ENCODE measurements at places on chromosomes 1 and 21.

DNA sequence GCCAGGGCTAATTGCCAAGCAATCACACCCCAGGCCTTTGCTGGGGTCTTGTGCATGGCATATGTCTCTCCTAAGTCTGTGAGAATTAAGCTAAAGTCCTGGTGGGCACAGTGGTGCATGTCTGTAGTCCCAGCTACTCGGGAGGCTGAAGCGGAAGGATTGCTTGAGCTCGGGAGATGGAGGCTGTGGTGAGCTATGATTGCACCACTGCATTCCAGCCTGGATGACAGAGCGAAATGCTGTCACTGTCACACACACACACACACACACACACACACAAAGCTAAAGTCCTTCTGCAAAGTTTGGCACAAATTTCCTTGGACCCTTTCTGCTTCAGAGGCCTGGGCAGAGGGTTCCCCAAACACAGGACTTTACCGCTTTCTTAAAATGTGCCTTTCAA is 31.3 kb upstream of the DNAJC11 start:
- no peak for DNase-seq

DNA sequence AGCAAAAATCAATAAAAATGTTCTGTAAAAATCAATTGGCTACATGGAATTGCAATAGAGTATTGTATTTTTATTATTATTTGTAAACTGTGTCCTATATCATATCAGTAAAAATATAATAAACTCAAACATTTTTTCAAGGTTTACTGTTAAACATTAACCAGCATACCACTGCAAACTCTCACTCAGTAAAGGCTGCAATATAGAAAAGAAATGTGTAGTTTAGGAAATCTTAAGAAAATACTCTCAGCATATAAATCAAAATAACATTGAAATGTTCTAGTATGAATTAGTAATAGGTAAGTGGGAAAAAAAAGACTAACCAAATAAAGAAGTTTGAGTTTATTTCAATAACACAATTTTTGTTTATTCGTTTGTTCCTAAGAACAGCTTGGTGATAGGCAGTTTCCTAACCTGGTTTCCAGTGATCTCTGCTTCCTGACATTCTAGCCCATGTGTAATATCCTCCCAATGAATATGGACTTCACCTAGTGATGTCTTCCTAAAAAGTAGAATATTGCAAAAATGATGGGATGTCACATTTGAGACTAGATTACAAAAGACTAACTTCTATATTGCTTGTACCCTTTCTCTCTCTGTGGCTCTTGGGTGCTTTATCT is 870.1 kb downstream of the BRINP3 start:
- DNase-seq = no peak

- DNase-seq = peak; percentile 74
Measured at GRCh38 chr1:109277434-109278204, 5.3 kb downstream of the PSRC1 start.

GRCh38 chr1:27446496-27447020 is 43.4 kb downstream of the WASF2 start:
- DNase-seq = no peak

DNA sequence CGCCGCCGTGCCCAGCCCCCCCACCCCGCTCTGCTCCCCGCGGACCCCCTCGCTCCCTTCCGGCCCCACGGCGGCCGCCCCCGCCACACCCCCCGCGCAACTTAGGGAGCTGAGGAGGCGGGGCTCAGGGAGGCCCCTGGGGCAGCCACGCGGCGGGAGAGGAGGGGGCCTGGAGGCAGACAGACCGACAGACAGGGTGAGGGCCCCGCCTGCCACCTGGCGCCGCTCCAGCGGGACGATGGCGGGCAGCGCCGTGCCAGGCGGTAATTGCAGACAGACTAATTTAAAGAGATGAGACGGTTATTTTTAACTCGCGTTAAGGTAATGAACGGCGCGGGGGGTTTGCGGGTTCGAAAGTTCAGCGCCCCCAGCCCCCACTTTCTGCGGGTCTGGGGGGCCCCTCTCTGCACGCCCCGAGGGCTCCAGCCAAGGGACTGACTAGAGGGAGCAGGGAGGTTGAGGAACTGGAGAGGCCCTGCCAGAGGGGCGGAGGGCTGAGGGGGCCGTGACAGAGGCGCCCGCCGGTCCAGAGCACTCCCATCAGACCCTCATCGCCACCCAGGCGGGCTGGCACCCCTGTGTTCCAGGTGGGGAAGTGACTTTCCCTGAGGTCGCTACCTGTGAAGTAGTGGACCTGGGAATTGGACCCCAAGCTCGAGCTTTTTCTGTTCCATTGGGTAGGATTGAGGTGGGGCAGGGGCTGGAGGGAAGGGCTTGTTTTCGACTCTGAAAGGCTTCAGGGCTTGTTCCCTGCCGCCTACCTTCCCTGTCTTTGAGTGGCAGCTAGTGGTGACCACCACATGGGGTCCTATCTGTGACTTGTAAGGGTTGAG is 5.4 kb downstream of the FOXO6 start:
- DNase-seq = no peak

GRCh38 chr1:97989094-97989680 is 68.4 kb upstream of the DPYD start:
- no peak for DNase-seq

DNA sequence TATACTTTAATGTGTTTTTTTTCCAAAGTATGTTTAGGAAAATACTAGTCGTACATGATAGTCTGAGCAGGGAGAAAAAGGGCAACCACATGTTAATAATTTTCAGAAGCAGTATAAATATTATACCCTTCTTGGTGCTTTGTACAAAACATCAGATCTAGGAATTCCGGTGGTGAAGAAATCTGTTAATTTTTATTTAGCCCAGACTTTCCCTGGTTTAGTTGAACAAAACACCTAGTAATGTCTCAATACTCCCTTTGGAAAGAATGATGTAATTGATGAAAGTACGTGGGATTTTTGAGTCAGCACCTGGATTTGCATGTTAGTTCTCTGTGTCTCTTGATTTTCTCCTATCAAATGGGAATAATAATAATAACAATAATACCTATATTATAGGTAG is 38.4 kb upstream of the KCNK2 start:
- DNase-seq = no peak

DNA sequence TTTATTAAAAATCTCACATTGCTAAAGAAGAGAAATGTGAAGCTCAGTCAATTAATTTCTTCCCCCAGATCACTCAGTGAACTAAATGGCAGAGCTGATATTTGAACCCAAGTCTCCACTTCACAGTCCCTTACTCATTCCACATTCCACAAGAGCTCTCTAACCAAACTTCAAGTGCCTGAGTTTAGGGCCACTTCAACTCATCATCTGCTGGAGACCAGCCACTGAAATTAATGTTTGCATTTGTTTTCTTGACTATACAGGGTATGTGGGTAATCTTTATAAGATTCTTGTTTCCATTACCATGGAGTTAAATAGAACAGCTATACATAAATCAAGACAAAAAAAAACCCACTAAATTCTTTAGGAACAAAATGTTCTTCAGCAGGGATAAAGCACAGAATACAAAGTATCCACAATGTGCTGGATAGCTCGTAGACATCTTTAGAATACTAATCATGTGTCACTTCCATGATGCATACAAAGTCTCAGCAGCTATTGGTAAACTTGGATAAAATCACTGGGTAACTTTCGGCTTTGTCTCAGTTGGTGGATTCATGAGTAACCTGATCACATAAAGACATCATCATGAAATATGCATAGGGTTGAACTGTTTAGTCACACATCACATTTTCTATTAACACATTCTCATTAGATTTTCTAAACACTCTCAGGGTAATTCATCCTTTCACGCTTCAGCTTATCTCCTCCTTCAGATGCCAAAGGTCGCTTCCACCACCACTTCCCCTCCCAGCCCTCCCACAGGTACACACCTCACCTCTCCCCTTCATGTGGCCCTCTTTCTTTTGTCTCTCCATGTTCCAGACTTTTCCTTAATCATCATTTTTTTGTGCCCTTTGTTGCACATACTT is 89.8 kb downstream of the LRRC53 start:
- no peak for DNase-seq

- DNase-seq = no peak
Measured at GRCh38 chr1:8165595-8166360, 139.7 kb upstream of the ERRFI1 start.

DNA sequence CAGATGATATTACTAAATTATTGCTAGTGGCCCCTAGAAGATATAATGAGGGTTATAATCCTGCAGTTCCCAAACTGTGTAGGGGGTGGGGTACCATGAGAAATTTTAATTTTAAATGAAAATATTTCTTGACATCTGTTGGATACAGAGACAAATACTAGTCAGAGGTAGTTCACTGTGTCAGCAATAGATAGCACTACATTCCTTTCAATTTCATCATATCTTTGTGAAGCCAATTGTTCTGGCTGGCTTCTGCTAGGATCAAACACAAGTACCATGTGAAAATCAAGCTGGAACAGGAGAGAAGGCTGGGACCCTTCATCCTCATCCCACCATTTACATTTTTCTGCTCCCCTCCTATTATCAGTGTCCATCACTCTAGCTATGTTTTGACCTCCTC is 208.1 kb downstream of the USH2A start:
- DNase-seq = no peak

DNA sequence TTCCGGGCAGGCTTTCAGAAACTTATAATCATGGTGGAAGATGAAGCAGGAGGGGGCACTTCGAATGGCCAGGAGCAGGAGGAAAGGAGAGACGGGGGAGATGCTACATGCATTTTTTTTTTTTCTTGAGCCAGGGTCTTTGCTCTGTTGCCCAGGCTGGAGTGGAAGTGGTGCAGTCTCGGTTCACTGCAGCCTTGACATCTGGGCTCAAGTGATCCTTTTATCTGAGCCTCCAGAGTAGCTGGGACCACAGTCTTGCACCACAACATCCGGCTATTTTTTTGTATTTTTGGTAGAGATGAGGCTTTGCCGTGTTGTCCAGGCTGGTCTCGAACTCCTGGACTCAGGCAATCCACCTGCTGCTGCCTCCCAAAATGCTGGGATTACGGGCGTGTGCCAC is 61.6 kb downstream of the SELENOF start:
- DNase-seq = no peak

DNA sequence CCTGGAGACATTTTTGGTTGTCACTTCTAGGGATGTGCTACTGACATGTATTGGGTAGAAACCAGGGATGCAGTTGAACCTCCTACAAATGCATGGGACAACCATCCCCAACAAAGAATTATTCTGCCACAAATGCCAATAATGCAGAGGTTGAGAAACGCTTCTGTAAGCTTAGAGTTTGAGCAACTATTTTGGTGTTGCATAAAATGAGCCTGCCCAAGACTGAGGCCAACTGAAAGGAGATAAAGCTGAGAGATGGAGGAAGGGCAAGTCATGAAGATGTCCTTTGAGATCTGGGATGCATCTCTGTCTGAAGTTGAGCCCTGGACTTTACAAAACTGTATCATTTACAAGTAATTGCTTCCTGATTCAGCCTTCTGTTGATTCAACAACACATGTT is 106.9 kb downstream of the KCNJ15 start:
- DNase-seq = no peak

DNA sequence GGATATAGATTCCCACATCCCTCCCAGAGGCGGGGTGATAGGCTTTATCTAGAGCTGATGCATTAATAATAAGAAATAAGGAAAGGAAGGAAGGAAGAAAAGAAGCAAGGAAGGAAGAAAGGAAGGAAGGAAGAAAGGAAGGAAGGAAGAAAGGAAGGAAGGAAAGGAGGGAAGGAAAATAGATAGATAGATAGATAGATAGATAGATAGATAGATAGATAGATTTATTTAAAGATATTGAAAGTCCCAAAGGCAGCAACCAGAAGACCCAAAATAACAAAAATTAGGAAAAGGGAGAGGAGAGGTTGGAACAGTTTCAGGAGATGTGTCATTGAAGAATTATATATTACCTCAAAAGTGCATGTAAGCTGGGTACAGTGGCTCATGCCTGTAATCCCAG is 12.2 kb upstream of the SLC26A9 start:
- no peak for DNase-seq

DNA sequence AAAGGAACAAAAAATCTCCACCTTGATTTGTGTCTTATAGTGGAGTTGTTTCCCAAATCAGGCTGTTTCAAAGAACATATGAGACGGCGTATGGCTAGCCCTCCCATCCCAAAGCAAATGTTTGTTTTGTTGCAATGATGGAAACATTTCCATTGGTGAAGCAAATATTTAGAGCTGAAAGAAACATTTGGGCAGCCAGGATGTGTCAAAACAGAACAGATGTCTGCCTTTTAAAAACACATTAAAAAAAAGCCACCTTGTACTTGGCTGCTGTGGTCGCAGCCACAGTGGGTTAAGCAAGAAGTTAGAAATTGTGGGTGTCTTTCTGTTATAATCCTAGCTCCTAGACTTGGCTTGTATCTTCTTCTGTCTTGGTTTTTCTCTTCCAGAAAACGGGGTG is 116.3 kb downstream of the PEX14 start:
- DNase-seq = no peak

- DNase-seq = no peak
Measured at GRCh38 chr1:57118948-57119603, 153.3 kb upstream of the C8B start.

DNA sequence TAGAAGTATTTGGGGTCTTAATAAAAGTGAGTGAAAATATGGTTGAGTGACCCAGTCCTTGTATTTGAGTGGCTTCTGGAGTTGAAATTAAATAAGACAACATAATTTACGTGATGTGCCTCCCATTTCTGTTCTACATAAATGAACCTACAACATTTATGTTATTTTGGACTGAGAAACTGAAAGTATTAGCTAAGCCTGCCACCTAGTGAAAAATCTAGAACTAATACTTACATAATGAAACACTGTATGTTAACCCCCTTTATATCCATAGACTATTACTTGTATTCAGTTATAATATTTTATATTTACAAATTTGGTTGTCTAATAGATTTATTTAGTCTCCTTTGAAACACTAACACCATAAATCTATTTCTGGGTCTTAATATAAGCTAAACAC is 298.9 kb downstream of the KCNT2 start:
- no peak for DNase-seq

DNA sequence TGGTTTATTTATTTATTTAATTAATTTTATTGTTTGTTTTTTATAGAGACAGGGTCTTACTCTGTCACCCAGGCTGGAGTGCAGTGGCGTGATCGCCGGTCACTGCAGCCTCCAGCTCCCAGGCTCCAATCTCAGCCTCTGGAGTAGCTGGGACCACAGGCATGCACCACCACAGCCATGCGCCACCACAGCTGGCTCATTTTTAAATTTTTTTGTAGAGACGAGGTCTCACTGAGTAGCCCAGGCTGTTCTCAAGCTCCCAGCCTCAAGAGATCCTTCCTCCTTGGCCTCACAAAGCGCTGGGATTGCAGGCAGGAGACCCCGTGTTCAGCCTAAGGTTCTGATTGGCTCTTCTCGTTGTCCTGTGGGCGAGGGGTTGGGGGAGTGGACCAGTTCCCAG is 22.1 kb downstream of the UMODL1 start:
- no peak for DNase-seq

DNA sequence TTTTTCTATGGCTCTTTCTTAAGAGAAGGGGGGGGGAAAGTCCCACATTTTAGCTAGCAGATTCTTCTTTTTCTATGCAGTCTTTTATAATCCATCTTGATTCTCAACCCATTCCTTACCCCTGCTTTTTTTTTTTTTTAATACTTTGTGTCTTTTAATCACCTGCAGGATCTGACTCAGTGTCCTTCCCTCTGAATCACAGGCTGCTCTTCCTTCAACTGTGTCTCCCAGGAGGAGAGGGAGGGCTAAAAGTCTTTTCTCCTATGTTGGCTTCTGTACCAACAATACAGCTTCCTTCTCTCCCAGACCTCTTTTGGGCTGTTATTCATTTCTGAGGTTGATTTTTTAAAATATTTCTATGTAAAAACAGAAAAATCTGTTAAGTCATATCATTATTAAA is 686.2 kb downstream of the ADGRL2 start:
- DNase-seq = no peak

Data from GM12892 (cell line).